ENCODE measurements at places on chromosomes 4 and X.

- no peak for DNase-seq
Observed at GRCh38 chr4:166341992-166342391, 469.0 kb downstream of the TLL1 start.

DNA sequence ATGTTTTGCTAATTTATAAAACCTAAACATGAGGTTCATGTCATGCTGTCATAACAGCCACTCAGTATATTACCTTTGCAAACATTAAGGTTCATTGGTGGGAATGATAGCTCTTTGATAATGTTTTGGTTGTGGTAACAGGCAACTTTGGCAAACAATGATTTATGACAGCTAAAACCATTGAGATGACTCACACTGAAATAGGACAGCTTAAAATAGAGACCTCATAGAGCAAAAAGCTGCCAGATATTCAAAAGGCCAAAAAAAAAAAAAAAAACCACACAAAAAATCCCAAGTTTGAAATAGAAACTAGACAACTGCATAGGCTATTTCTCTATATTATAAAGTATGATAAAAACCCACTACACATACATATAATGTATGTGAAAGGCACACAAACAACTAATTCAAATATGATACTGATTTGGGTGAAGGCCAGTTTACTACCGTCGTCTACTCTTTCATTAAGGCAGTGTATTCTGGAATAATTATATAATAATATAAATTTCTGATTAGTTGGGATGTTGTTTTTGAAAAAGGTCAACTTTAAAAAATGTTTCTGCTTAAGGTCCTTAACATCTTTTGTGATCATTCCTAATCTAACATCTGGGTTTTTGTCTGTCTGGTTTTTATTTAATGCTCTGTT, 646.0 kb upstream of the PITX2 start:
- no peak for DNase-seq

DNA sequence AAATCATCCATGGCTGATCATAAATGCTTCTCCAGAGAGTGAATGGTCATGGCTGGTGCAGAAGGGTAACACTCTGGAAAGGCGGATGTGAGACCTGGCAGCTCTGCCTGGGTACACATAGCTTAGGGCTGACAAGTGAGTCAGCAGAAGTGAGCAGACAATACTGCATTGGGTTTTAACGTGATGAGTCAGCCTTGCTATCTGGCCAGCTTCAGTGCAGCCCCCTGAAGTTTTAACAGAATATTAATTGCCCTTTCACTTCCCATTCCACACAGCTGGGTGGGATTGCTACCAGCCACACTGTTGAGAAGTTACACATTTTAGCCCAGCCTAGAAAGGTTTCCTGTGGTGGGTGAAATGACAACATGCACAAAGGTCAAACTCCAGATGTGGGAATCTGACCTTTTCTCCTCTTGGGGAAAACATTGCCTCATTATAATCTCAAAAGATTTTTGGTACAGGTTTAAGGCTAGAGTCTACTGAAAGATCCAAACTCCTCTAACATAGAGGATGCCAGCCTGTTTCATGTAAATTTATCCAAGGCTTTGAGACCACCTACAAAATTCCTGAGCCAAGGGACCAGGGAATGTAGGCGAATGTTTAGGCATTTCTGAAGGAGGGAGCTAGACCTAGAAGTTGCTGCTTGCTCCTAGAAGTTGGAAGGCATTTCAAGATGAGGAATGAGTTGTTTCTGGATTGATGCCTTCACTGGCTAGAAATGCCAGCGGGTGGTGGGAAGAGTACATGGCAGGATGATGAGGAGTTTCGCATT, 230.3 kb upstream of the PGRMC2 start:
- DNase-seq = no peak

GRCh38 chr4:149836546-149836945, 20.9 kb upstream of the IQCM start:
- no peak for DNase-seq

GRCh38 chrX:3280706-3281105, 65.7 kb downstream of the MXRA5 start:
- no peak for DNase-seq

DNA sequence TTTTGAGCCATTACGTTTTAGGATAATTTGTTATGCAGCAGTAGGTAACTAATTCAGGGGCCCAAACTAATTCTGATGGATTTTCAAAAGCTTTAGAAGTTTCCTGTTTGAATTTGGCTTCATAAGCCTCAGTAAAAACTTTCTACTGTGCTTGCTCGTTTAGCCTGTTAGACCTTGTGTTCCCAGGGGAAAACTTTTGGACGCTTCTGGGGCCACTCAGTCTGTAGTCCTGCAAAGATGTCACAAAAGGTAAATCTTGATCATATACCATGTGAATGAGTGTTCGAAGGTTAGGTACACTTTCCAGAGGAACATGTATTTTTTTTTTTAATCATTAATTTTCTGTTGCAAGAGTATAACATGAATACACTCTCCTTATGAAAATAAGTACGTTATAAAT, 70.7 kb downstream of the SUPT20HL2 start:
- DNase-seq = no peak

All from ascending aorta (tissue), 2 donors.